NB4 (cell line): ENCODE measurements at places on chromosomes 2 and 18.

DNA sequence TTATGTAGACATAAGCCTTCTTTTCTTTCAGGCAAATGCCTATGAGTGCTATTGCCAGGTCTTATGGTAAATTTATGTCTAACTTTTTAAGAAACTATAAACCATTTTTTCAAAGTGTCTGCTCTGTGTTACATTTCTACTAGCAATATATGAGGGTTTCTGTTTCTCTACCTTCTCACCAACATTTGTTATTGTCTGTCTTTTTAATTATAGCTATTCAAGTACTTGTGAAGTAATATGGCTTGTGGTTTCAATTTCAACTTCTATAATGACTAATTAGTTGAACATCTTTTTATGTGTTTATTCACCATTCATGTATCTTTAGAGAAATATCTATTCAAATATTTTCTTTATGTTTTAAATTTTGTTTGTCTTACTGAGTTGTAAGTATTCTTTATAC lies 213.1 kb upstream of the MC4R start:
- no peak for DNase-seq

- no peak for DNase-seq
Observed at GRCh38 chr18:61752973-61753372, 139.8 kb downstream of the RNF152 start.

- no peak for DNase-seq
Observed at GRCh38 chr2:23523373-23524260, 138.6 kb downstream of the KLHL29 start.

DNA sequence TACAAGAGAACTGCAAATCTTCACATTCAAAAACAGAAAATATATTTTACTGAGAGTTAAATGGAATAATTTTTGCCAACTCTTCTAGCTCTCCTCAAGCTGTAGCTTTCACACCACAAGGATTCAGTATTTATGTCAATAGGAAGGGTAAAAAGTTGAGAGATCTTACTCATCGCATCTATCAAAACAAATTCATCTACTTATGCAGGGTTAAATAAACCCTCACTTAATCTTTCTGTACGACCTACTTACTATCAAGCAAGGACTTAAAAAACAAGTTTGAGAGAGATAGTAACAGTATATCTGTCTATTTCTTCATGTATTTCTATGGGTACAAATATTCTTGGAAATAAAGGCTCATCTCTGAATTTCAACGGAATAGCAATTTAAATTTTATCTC lies 35.5 kb downstream of the SIGLEC15 start:
- no peak for DNase-seq

DNA sequence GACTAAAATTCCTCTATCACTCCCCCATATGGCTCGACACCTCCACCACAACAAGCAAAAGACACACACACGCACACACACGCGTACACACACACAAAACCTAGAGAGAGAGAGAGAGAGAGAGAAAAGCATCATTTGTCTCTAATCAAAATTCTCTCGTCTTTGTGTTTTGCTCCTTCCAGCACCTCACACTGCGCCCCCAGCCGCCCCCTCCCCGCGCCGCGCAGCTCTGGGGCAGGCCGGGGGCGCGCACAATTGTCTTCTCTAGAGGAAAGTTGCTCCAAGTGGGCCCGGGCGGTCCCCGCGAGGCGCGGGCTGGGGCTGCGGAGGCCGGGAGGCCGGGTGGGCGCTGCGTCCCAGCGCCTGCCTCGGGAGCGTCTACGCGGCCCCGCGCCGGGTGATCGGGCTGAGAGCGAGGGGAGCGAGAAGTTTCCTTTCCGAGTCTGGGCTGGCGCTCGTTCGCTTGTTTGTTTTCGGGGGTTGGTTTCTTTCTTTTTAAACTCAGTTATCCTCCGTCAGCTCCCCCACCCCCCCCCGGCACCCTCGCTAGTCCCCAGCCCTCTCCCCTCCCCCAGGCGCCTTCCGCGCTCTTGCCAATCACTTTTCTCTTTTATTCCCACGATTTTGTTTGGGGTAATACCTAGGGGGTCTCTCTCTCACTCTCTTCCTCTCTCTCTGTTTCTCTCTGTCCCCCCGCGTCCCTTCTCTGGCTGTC lies 4.1 kb downstream of the ZEB2 start:
- DNase-seq = peak; percentile 81

DNA sequence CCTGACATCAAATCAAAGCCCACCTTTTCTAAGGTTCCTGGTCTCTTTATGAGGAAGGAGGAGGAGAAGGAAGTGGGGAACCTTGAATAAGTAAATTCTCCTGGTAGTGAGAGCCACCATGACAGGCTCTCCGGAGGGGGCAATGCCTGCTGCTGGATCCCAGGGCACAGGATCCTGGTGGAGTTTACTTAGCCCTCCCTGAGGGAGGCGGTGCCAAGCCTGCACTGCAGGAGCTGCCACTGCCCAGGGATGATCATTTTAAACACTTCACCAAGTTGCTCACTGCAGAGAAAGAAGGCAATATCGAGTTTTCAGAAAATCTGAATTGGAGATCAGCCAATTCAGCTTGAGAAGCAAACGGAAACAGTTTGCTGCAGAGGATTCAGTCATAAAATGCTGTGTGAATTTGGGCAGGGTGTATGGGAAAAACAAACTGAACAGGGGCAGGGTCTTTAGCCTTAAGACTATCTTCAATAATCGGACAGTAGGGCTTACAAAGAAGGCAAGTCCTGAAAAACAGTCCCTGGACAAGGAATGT lies 200.7 kb downstream of the RAD51AP2 start:
- DNase-seq = no peak

DNA sequence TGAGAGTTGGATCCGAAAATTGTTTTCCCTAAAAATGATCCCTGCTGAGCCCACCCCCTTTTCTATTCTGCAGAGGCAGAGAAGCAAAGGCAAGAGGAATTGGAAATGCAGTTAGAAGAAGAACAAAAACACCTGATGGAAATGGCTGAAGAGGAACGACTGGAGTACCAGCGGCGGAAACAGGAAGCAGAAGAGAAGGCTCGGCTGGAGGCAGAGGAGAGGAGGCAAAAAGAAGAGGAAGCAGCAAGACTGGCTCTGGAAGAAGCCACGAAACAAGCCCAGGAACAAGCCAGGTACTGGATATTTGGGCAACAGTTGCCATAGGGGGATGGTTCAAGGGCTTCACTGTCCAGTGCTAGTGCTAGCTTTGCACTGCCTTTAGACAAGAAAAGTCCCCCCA lies 41.7 kb downstream of the SUMO1 start:
- peak; percentile 31 for DNase-seq

DNA sequence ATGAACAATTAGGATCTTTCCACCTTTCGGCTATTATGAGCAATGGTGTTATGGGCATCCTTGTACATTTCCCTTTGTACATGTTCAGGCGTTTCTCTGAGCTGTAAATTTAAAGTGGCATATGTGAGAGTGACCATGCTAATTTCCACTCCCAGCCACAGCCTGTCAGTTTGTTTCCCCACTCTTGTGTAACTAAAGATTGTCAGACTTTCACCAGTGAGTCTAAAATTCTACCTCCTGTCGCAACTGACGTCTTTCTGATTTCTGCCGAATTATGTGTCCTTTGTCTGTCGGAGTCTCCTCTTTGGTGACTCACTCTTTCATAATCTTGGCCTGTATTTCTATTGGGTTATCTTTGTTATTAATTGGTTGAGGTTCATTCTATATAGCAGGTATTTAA lies 50.7 kb downstream of the TRAPPC12 start:
- peak; percentile 85 for DNase-seq

DNA sequence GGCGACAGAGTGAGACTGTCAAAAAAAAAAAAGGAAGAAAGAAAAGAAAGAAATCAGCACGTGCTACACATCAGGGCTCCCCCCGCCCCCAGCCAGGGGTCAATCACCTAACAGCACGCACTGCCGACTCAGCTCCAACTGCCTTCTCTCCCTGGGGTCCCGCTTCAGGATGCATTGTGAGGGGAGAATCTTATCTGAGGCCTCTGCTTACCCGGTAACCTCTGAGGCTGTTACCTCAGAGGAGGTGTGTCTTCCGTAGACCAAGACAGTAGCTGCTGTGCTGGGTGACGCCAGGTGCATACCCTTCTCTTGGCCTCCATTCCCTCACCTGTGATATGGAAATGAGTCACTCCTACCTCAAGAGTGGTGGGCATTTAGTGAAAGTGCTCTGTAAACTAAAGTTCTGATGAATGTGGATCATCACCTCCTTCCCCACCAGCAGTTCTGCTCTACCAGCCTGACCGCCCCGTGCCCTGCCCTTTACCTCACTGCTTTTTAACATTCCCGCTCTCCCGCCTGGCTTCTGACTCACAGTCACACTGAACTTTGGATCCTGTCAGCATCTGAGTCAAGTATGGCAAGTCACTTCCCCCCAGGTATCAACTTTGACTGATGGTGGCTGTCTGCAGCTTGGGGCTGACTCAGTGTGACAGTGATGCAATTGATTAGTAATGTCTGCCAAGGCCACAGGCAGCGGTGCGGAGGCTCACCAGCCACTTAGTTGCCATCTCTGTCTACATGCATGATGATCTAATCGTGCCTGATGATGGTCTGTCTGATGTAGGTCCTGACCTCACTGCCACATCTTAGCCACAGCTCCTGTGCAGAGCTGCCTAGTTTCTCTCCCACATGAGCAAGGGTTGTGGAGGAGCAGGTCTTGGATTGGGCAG lies 20.1 kb downstream of the ARID5A start:
- peak; percentile 60 for DNase-seq

GRCh38 chr2:240933966-240934700 lies 28.0 kb downstream of the CROCC2 start:
- no peak for DNase-seq

DNA sequence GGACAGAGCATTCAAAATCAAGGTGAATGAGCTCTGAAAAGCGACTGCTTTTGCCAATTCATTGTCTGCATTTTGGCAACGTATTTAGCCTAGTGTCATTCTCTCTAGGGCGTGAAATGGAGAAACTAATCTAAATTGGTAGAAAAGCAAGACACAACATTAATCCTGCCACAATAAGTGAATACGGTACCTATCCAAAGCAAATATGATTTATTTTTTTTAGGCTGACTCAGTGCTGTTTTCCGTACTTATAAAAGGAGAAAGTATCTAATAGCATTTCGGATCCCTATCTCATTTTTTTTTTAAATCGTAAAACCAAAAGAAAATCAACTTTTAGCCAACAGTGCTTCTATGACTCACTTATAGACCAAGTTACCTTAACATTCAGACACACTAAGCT lies 672.5 kb downstream of the LRP1B start:
- no peak for DNase-seq

DNA sequence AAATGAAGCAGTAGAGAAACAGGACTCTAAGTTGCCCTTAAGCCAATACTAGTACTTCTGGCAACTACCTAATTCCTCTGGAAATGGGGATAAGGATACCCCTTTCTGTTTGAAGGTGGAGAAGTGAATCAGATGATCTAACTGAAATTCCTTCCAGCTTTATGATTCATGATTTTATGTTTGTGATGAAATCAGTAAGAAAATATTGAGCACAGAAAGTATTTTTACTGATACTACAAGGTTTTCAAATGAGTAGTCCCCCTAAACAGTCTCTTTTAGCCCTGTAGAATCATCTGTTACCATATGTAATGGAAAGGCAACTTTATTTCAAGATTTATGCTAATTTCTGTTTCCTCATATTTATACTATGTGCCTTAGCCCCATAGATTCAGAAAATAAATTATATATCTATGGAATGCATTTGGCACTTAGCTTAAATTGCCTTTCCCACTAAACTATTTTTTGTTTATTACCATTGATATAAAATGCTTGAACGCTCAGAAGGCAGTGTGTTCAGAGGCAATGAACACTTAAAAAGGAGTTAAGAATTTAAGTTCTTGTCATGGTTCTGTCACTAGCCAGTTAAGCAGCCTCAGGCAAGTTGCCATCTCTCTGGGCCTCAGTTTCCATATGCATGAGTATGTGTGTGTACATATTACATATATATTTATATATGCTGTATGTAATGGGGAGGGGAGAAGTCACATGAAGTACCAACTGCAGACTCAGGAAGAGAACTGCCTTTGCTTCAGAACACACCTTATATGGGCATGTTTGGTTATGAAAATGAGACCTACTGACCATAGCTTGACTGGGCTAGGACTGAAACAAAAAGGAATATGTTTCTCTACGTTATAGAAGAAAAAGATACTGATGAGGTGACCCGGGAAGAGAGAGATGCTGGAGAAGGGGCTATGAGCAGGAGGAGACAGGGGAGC lies 97.7 kb downstream of the CDC42EP3 start:
- DNase-seq = no peak

- DNase-seq = no peak
Observed at GRCh38 chr2:98335271-98335670, 11.0 kb upstream of the CNGA3 start.

- DNase-seq = peak; percentile 55
Observed at GRCh38 chr18:54444319-54444914, 86.7 kb downstream of the C18orf54 start.

GRCh38 chr18:54209471-54210180 lies 14.8 kb downstream of the MBD2 start:
- DNase-seq = no peak

DNA sequence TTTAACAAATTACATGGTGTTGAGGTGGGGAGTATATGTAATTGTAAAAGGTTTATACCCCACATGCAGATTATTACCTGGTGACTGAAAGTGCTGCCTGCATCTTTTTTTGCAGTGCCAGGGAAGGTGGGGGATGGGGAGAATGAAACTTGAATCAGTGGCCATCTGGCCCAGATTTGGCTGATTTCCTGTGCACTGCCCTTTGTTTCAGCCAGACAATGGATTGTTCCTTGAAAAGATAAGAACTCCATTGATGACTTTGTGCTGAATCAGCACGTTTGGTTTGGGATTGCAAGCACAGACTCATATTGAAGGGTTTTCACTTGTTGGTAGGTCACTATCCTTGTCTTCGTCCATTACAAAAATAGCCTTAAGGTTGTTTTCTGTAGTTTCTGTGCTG lies 20.9 kb downstream of the GREB1L start:
- DNase-seq = no peak
